ENCODE measurements at places on chromosomes 2 and 18.

- peak; percentile 88 for DNase-seq
Measured at GRCh38 chr2:150532879-150533278, 45.4 kb upstream of the RND3 start.

DNA sequence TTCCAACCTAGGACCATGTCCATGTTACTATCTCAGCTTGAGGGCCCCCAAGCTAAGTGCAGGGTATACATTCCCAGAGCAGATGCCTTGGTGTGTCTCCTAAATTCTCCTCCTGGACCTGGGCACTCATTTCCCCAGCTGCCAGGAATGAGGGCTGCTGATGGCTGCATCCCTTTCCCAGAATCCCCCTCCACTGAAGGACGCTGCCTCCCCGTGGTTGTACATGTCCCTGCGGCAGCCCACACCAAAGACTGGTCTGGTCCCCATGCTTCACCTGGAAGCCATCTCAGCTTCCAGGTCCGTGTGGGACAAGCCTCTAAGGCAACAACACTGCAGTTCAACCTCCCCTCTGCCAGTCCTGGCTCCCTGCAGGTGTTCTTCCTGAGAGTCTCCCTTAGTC is 14.6 kb downstream of the TMEM163 start:
- DNase-seq: no peak

DNA sequence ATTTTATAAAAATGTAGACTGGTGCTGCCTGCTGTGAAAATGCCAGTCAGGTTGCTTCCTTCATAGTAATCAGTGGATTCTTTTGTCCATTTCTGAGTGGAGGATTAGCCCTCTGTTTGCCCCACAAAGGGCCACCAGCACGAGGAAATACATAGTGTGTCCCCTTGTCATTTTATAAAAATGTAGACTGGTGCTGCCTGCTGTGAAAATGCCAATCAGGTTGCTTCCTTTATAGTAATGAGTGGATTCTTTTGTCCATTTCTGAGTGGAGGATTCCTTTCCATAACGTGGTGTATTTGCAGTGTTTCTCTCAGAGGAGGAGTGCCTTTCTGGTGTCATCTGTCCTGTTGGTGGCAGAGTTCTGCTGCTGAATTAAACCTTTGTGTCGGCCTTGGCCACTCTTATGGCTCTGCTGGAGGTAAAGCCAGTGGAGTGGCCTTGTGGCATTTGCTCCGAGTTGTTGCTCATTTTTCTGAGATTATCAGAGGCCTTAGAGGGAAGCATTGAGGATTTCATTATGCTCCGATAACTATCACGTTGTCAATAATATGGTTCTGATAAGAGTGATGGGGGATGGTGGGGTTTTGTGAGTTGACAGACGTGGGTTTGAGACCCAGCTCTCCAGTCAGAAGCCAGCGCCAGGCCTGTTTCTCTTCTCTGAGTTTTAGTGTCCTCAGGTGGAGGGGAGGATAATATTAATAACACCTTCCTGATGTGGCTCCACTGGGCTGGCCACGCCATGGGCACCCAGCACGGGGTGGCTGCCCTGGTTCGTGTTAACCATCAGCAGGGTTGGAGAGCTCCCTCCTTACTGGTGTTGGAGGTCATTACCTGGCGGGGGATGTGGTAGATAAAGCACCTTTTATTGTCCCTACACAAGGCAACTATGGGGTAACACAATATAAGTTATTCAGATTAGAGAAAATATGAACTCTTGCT is 96.6 kb downstream of the NEDD4L start:
- DNase-seq: no peak

DNA sequence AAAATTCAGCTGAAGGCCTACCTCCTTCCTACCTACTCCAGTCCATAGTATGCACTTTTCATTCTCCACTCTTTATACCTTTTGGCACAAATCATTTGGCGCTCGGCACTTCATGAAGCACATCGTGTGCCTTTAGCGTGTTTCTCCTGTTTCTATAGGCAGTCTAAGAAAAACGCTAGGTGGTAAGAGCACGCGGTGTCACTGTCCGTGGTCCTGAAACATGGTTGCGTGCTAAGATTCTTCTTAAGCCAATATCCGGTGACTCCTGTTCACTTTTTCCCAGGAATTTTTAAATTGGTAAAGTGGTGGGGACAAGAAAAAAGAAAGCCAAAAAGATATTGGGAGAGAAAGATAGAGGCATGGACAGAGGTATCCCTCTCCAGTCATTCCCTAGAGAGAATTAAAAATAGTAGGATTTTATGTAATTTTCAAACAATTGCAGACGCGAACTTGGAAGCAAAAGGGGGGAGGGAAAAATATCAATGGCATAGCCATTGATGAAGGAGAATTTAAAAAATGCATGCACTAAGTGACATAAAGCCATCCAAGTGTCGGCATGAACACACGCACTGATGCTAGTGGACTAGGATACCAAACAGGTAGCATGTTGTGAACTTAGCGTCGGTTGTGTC is 1.4 kb upstream of the CTNNA2 start:
- DNase-seq: peak; percentile 19

GRCh38 chr18:2906704-2907549 is 60.1 kb downstream of the EMILIN2 start:
- no peak for DNase-seq

DNA sequence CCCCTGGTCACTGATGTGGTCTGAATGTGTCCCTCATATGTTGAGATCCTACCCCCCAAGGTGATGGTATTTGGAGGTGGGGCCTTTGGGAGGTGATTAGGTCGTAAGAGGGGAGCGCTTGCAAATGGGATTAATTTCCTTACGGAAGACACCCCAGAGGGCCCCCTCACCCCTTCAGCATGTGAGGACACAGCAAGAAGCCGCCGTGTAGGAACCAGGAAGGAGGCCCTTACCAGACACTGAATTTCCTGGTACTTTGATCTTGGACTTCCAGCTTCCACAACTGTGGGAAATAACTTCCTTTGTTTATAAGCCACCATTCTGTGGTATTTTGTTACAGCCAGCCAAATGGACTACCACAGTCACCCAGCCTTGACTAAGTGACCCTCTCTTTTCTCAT is 35.9 kb downstream of the NCK2 start:
- no peak for DNase-seq
